ENCODE measurements at places on chromosomes 13 and 19.

DNA sequence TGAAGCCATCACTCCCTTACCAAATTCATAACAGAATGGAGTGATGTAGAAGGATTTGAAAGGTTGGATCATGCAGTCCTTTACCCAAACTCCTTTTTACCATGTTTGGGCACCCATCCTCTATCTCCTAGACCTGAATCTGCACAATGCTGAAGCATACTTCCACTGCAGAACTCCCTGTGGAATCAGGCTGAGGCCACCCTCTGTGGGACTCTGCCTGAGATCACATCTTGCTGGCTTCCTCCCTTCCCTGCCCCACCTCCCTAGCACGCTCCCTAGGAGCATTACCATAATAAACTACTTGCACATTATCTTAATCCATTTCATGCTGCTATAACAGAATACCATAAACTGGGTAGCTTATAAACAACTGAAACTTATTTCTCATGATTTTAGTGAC is 68.4 kb upstream of the VSTM2B start:
- DNase-seq, result no peak

GRCh38 chr13:33745370-33746324 is 72.3 kb upstream of the RFC3 start:
- DNase-seq, result no peak

- no peak for DNase-seq
Measured at GRCh38 chr19:21697698-21698097, 69.7 kb downstream of the ZNF100 start.

- DNase-seq, result no peak
Measured at GRCh38 chr13:89072979-89073378, 1401.8 kb downstream of the SLITRK5 start.

DNA sequence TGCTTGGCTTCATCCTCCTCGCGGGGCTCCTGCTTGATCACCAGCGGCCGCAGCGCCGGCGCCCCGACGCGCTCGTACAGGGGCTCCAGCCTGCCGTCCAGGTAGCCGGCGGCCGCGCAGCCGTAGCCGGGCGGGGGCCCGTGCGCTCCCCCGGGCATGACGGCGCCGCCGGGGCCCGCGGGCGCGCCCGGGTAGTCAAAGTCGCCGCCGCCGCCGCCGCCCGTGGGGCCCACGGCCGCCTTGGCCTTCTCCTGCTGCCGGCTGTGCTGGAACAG is 497 bp downstream of the CEBPA start:
- DNase-seq, result no peak

DNA sequence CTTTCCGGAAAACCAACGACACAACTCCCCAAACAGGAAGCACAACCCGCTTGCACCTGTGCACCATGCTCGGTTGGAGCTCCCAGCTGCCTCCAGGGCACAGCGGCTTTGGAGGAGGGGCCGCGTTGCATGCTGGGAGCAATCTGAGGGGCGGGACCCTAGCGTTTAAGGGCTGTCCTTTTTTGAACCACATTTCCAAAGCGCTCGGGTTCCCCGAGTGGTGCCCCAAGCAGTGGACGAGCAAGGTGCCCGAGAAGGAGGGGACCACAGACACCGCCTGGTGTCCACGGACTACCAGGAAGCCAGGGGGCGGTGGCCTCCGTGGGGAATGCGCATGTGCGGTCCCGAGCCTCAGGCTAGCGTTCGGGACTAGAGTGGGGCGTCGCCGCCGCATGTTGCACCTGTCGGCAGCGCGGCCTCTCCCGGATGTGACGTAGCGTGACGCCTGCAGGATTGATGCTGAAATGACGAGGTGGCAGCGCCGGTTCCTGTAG is 11.9 kb upstream of the ZNF57 start:
- DNase-seq, result no peak

GRCh38 chr13:100434010-100434763 is 154.4 kb downstream of the GGACT start:
- no peak for DNase-seq

- no peak for DNase-seq
Measured at GRCh38 chr13:46149272-46150133, 32.5 kb downstream of the LCP1 start.

DNA sequence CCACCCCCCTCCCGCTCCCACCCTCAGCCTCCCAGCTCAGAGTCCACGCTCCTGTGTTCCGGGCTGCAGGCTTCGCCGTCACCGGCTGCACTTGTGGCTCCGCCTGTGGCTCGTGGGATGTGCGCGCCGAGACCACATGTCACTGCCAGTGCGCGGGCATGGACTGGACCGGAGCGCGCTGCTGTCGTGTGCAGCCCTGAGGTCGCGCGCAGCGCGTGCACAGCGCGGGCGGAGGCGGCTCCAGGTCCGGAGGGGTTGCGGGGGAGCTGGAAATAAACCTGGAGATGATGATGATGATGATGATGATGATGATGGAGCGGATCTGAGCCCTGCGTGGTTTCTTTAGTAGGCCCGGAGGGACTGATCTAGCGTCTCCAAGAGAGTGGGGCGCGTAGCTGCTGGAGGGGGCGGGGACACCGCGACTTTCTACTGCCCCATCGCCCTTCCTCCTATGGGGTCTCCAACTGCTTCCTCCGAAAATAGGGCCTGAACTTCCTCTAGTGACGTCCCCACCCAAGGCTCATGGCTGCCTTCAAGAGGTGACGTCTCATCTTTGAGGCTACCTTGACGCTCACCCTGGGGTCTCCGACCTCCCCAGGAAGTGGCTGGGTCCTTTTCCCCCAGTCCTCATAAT is 1.4 kb downstream of the RETN start:
- DNase-seq, result no peak

DNA sequence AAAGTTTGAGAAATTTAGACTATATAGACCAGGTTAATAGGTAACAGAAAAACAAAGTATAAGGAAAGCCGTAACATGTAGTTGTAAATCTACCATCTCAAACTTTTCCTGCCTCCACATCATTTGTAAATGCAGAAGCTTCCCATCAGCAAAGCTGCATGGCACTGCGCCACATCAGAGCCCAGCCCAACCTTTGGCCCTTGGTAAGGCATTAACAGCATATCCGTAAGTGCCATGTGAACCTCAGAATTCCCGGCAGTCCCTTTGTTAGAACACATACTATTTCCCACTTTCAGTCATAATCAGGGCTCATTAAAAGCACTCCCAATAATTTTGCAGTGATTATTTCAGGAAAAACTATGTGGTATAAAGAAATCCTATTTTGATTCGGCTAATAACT is 51.6 kb downstream of the MPHOSPH8 start:
- DNase-seq, result peak; percentile 13

DNA sequence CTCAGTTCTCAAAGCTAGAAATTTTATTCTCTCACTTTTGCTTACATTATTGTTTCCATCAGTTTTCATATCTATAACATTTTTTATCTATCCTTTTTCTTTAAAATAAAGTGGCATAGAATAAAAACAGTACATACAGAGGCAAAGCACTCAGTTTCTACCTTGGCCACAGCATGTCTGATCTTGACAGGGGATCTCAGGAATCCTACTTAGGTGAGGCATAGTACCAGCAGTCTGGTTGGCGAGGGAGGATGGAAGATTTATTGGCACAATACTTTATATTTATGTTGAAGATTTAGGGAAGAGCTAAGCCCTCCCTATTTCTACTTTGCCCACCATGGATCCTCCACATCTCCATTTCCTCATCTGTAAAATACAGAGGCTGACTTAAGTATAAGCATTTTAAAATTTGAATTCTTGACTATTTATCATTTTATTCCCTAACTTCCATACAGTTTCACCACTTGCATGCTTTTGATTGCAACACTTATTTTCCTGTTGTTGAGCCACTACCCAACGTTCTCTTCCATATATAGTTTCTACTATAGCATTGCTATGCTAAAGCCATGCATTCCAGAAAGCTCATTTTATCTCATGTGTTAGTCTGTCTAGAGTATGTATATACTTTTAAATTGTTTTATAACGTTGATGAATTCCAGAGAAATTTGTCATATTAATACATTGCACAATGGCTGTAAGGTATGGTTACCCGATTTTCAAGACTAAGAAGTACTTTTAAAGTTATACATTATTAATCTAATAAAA is 506.7 kb downstream of the KCTD12 start:
- no peak for DNase-seq

- DNase-seq, result no peak
Measured at GRCh38 chr19:54011507-54012211, 20.2 kb downstream of the CACNG6 start.

GRCh38 chr19:11047866-11048265 is 41.4 kb upstream of the LDLR start:
- DNase-seq, result no peak

GRCh38 chr19:38389101-38389925 is 816 bp downstream of the SPRED3 start:
- DNase-seq, result no peak

DNA sequence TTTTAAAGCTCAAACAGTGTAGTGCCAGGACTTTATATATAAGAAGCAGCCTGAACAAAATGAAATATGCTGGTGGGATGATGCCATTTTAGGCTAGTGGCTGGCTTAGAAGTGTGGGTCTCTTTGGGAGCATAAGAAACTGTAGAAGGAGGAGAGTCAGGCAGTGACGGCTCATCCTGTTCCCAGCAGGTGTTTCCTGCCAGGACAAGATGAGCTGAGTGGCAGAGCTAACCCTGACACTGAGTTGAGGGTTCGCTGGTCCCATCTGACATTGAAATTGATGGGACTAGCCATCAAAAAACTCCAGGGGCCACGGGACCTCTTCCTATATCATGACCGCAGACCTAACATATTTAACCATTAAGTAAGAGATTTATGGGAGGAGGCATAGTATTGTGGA is 51.3 kb downstream of the ESD start:
- DNase-seq, result no peak

GRCh38 chr19:41799444-41800000 is 3.1 kb downstream of the CEACAM3 start:
- peak; percentile 80 for DNase-seq

- no peak for DNase-seq
Measured at GRCh38 chr13:20492641-20493040, 33.0 kb downstream of the CRYL1 start.

- no peak for DNase-seq
Measured at GRCh38 chr13:110089815-110090214, 217.1 kb downstream of the COL4A1 start.

DNA sequence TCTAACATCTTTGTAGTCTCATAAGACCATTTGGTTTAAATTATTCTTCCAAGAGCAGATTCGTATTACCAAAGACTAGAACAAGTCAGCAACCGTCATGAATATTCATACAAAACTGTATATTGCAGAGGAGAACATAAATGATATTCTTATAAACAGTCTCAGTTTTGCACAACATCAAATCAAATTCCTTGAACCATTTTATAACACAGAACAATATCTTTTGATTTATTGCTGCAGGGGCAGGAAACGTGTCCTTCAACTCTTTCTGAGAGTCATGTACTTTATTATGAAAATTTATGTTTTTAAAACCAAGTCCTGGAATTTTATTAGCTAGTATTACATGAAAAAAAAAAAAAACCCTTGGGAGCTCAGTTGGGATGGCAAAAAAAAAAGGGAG is 26.2 kb downstream of the SIGLECL1 start:
- DNase-seq, result no peak

GRCh38 chr13:67935626-67936025 is 705.5 kb upstream of the PCDH9 start:
- no peak for DNase-seq

GRCh38 chr13:106873810-106874209 is 305.9 kb upstream of the ARGLU1 start:
- no peak for DNase-seq

DNA sequence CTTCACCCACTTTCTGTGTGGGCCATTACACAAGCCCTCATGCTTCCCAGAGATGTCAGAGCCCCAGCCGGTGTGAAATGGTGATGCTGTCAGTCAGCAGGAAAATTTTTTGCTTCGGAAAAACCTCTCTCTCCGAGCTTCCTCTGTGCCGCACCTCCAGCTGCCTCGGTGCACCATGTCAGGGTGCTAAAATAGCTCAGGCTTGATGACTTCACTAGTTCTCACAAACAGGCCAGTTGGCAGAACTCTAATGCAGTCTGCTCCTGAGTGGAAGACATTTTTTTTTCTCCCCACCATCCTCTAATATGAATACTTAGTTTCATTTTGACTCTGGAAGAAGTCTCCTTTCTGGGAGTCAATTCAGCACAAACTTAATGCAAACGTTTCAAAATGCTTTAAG is 71.3 kb downstream of the KLF12 start:
- DNase-seq, result no peak

GRCh38 chr13:41780715-41781706 is 179.9 kb downstream of the VWA8 start:
- peak; percentile 51 for DNase-seq

- DNase-seq, result no peak
Measured at GRCh38 chr13:98710521-98710920, 42.0 kb downstream of the SLC15A1 start.

GRCh38 chr13:110214637-110215036 is 92.3 kb downstream of the COL4A1 start:
- DNase-seq, result no peak

DNA sequence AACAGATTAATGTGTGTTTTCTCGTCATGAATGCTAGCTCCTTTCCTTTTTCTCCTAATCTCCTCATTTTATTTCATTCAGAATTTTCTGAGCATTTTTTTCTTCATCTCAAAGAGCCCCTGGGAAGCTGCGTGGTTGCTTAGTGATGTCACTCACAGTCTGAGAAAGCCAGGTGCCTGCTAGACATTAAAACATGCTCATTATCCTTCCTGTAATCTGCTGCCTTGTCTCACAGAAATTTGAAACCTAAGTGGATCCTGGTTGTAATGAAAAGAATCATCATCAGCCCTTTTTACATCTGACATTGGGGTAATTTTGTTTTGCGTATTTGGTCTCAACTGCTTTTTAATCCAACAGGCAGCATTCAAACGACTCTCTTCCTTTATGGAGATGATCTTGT is 108.2 kb upstream of the RNF113B start:
- no peak for DNase-seq

DNA sequence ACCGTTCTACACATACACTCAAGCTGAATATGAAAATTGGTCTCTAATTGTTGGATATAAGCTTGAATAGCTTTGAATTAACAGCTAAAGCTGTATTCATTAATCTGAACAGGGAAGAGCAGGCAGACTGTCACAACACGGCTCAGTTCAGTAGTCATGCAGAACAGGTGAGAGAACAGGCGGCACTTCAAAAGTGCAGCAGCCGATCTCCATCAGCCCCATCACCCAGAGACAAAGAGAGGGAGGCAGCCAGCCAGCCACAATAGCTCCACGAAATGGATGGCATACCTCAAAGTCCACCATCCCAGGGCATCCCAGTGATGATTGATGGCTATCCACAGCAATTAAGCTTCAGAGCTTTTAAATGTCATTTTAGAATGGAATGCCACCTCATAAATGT is 419.2 kb downstream of the OLFM4 start:
- DNase-seq, result no peak

- DNase-seq, result no peak
Measured at GRCh38 chr13:84630476-84630875, 748.2 kb upstream of the SLITRK1 start.

GRCh38 chr13:79860791-79861190 is 379.8 kb downstream of the NDFIP2 start:
- no peak for DNase-seq

DNA sequence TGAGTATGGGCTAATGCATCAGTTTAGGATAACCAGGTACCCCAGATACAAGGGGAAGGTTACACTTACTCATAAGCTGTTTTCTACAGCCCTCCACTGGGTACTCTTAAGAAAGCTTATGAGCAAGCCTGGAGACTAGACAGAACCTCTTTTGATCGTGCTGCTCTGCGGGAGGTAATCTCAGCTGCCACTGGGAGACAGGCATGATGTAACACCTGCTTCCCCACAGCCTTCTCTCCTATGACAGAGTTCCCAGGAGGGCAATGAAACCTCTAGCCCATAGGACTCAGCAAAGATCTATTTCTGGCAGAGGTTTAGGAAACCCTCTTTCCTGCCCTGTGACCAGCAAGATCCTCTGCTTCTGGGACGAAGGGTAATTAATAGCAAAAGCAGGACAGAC is 65.6 kb downstream of the WASF3 start:
- no peak for DNase-seq

- no peak for DNase-seq
Measured at GRCh38 chr19:7933828-7934725, 8.1 kb upstream of the CTXN1 start.

Data from Caki2 (cell line).